ENCODE measurements at places on chromosomes 7 and 10. TPM values are rescaled to one million over a fixed set of nuclear protein-coding genes. Genes with fewer than 3 reads are reported as not detected.

DNA sequence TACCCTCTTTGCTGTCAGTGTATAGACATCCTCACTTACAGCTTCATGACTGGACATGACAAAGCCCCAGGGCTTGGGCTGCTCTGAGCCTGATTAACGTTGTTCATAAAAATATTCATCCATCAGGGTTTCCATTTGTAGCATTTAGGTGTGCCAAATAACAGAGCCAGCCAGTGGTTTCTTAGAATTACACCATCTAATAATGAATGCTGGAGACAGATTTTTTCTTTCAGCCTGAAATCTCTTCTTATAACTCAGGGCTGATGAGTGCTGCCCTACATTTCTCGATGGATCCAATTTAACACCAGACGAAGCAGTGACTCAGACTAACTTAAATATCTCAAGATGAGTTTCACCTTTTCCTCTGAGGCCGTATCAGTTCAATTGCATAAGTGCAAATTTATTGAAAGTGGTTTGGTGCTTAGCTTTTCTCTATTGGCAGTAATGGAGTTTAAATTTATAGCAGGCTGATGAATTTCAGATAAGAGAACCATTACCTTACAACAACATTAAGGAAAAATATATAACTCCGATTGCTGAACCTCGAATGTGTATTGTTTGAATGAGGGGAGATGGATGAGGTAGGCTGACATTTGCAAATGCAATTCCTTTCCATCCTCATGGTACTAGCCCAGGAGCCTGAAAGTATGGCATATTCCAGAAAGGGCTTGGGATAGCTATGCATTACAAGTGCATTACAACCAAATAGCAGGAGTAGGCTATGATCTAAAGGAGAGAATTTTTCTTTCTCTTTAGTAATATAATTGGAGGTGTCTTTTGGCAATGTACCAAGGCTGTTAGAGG is 900.6 kb downstream of the KCNMA1 start:
- no peak overlapping the region for H3K27ac ChIP-seq
- H3K4me3 ChIP-seq = no peak overlapping the region
- H3K36me3 ChIP-seq = no peaks in the 10 kb centered on the region
- H3K27me3 ChIP-seq = no peaks in the 10 kb centered on the region

DNA sequence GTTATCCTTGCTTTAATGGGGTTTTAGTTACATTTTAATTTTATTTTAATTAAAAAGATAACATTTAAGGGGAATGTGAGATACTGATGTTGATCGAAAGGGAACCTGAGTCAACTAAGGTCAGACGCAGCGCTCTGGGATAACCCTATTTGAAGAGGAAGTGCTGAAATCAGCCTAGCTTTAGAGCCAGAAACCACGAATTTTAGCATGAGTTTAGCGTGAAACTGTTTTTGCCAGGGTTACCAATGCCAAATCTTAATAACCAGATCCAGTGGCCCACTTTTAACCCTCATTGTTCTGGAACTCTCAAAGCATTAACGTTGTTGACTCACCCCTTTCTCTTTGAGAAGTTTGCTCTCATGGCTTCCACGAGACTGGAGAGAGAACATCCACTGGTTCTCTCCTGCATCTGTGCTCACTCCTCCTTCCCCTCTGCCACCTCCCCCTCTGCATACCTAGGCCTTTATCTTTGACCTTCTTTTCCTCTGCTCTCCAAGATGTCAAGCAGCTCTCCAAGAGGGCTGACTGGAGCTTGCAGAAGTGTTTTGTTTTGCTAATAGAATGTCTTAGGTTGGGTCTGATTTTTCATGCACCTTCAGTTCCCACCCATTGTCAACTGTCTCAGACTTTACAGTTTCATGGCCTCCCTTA is 198.3 kb upstream of the CELF2 start:
- no peak for DNase-seq
- H3K4me1 ChIP-seq = peaks cover 7% of the 10 kb centered on the region
- no peaks in the 10 kb centered on the region for H3K27me3 ChIP-seq
- no peak overlapping the region for H3K27ac ChIP-seq

COBL gene
- total RNA-seq = 12.3 TPM

DNA sequence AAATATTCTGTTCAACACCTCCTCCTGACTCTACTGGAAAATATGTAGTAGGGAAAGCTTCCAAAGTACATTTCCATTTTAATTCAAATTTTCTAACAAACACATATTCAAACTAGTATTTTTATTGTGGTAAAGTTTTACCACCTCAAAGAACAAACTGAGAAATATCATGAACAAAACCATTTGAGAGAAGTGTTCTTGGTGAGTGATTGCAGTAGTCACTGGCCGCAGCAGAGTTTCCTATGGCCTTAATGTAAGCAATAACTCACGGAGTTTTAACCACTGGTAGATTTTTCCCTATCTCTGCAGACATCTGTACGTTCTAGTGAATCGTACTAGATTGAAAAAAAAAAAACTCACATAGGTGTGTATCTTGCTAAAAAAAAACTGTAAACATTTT is 487.0 kb upstream of the FZD8 start:
- no peak overlapping the region for H3K27ac ChIP-seq
- H3K4me3 ChIP-seq = no peak overlapping the region
- H3K27me3 ChIP-seq = no peaks in the 10 kb centered on the region

DNA sequence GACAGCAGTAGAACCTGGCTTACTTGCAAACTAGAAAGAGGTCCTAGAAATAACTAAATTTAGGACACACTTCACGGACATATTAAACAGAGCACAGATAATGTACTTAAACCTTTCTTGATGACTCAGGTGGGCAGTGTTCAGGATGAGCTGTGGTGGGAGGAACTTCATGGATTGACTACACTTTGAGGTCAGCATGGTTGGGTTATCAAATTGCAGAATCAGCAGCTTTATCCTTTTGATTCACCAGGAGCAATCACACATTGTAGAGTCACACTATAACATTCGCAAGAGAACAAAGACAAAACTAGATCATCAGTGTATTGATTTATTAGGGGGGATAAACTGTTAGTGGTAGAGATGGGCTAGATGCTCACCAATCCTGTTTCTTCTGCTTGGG is 38.6 kb upstream of the AGK start:
- H3K4me1 ChIP-seq = no peaks in the 10 kb centered on the region
- H3K27ac ChIP-seq = no peak overlapping the region
- H3K4me3 ChIP-seq = no peak overlapping the region
- DNase-seq = no peak
- H3K36me3 ChIP-seq = no peaks in the 10 kb centered on the region
